Cardiac muscle cell (in vitro differentiated cells and primary cell): ENCODE measurements at places on chromosomes 11 and 22. TPM values are rescaled to one million over a fixed set of nuclear protein-coding genes. Genes with fewer than 3 reads are reported as not detected.

DDX6 gene
- 98.2 and 113 TPM in 2 replicates for total RNA-seq

KCNQ1OT1 gene
- 3.1 and 8.8 TPM in 2 replicates for total RNA-seq

DNAL4 gene
- 42.3 and 48.5 TPM in 2 replicates for total RNA-seq

- H3K4me3 ChIP-seq: no peak overlapping the region
- DNase-seq: no peak
- H3K4me1 ChIP-seq: no peaks in the 10 kb centered on the region
- no peak overlapping the region for H3K27ac ChIP-seq
- H3K36me3 ChIP-seq: no peaks in the 10 kb centered on the region
Observed at GRCh38 chr22:46081831-46082210, 68.5 kb upstream of the PPARA start.

MOV10L1 gene
- 0.18 TPM in 1 of 2 replicates, not detected in the other for total RNA-seq

GRCh38 chr22:22746963-22747933, 102.8 kb downstream of the GGTLC2 start:
- H3K4me3 ChIP-seq: no peak overlapping the region
- no peak for DNase-seq
- no peaks in the 10 kb centered on the region for H3K4me1 ChIP-seq
- no peaks in the 10 kb centered on the region for H3K36me3 ChIP-seq
